ENCODE measurements at places on chromosomes 3 and 15.

- DNase-seq = no peak
Observed at GRCh38 chr15:57785959-57786358, 79.4 kb downstream of the POLR2M start.

DNA sequence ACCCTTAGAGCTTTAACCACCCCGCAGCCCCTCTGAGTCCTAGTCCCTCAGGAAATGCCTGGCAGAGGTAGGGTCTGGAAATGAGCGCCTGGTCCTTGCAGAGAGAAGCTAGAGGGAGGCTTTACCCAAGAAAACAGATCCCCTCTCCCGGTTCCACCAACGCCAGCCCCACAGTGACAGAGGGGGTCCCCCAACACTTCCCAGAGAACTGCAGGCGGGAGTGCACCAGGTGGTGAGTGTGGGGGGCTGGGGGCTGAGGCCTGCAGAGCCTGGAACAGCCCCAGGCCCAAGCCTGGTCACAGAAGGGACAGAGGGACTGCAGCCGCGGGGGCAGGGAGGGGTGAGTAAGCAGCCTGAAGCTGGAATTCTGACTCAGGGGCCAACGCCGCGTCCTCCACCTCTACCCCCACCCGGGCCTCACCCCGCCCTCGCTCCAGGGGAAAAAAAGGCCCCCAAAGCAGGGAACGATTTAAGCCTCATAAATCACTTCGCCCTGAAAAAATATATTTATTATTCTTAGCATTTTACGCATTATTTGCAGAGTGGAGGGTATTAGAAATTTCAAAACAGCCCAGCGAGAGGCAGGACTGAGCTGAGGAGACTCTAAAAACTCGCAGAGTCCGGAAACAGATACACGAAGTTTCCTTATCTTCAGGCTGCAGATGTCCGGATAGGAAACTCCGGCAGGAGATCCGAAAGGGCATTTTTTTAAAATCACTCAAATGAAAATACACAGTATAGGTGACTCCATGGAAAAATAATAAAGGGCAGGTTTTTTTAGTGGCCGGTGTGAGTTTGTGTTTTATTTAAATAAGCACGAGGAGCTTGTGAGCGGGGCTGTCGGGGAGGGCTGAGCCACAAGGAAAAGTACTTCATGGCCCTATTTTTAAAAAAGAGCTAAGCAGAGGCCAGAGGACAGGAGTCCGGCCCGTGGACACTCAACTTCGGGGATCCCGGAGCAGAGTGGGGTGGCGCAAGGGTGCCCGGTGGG lies 10.0 kb downstream of the GATA2 start:
- DNase-seq = no peak

GRCh38 chr3:36380221-36381031 lies at the start of gene STAC:
STAC (plus strand) TSS chr3:36380504; CDS start chr3:36380644, 140 bp downstream.
- DNase-seq = no peak

GRCh38 chr3:148006508-148006907 lies 597.3 kb downstream of the ZIC1 start:
- DNase-seq = no peak

- no peak for DNase-seq
Observed at GRCh38 chr15:36960947-36961227, 139.5 kb downstream of the MEIS2 start.

DNA sequence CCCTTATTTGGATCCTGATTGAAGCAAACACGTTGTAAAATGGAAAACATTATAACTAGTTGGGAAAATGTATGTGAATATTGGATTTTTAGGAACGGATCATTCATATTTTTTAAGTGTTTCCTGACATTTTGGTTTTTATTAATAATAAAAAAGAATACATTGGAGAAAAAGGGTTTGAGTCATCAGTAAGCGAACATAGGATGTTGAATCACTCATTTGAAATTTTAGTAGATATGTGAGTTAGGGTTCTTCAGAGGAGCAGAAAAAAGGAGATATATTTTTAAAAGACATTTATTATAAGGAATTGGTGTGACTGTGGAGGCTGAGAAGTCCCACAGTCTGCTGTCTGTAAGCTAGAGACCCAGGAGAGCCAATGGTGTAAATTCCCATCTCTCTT lies 258.5 kb downstream of the PTPRG start:
- no peak for DNase-seq

DNA sequence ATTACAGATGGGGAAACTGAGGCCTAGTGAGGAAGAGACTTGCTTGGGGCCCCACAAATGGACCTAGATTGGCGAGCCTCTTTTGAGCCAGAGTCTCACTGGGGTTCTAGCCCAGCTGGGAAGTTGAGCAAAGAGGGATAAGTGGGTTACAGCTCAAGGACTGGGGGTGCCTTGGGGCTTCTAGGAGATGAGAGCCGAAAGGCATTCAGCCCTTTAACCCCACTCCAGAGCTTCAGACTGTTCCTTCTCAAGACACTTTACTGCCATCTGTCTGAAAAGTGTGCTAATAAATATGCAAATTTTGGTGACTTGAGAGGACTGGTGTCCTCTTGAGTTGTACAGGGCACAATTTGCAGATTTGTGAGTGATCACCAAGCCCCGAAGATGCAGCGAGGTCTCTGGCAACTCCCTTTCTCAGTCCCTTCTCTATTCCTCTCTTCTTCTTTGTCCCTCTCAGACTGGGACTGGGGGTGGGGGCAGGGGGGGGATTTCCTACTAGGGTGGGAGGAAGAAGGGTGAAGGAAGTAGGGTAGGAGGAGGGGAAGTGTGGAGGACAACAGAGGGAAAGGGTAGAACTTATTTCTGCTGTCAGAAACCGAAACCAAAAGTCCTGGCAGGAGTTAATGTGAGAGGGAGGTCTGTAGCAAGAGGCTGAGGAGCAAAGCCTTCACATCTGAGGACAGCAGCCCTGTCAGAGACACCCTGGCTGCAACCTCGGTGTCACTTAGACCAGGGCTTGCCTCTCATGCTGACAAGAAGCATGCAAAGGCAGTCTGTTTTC lies 16.2 kb upstream of the ANKDD1A start:
- DNase-seq = peak; percentile 59

DNA sequence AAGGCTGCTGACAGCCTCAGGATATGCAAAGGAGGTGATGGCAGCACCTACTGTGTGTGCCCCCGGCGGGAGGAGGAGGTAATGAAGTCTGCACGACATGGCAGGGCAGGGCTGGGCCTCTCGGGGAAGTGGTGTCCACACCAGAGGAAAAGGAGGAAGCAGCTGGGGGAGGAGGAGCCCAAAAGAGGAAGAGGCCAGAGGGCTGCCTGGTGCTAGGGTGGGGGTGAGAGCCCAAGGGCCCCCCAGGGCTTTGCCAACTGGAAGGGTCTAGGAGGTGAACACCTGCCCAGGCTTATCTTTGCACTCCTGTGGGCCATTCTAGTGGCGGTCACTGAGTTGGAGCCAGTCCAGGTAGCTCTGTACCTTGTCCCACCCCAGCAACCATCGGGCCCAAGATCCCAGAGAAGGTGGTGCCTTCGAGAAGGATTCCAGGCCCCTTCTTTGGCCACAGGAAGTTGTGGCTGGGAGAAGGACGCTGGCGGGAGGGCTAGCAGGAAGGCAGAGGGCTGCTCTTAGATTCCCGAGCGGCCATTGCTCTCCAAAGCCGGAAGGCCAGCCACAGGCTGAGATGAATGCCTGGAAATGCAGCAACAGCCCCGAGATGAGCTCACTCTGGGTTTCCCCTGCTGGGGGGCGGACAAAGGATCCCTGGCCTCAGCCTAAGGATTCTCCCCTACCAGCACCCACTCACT lies 7.0 kb downstream of the GNAI2 start:
- no peak for DNase-seq

DNA sequence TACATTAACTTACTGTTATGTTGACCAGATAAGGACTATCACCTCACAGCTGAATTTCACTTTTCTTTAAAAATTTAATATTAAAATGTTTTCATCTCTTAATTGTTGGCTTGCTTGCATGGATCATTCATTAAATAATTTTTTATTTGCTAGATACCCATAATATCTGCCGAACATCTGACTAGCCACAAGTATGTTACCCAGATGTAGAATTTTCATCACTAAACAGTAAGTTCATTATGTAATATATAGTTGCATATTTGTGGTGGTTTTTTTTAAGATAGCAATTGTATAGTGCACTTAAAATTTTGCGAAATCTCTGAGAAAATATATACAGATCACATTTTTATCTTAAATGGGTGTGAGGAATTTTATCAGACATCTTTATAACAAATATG lies 190.4 kb downstream of the MBNL1 start:
- no peak for DNase-seq

DNA sequence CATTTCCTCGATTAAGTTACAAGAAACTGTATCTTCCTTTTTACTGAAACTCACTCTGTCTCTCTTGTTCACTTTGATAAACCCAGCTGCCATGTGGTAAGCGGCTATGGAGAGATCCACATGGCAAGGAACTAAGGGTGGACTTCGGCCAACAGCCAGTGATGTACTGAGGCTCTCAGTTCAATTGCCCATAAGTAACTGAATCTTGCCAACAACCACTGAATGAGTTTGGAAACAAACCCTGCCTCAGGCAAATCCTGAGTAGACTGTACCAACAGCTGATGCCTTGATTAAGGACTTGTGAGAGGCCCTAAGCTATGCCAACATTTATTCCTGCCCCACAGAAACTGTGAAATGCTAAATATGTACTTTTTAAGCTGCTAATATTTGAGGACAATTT lies 433.5 kb downstream of the PLOD2 start:
- DNase-seq = no peak

GRCh38 chr3:168093790-168094189 lies 1.9 kb downstream of the GOLIM4 start:
- DNase-seq = no peak
